ENCODE measurements at places on chromosomes 6 and 20.

DNA sequence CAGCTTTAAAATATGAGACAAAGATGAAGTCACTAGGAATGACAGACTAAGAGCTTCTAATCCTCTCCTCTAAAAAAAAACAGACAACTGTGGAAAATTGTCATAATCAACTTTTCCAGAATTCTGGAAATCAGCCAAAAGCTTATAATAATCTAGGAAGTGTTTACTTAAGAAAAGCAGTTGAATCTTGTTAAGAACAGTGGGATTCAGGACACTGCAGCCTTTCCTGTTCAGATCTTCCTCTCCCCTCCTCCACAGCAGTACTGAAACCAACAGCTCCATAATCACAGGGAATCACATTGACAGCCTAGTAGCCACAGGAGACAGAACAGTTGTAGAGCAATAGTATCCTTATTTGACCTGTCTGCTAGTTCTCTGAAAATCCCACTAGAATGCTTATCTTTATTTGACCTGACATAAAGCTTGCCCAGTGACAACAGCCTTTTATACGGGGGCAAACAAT, 41.6 kb downstream of the IBTK start:
- DNase-seq: no peak

GRCh38 chr6:137995371-137995770, 111.8 kb downstream of the PERP start:
- no peak for DNase-seq

DNA sequence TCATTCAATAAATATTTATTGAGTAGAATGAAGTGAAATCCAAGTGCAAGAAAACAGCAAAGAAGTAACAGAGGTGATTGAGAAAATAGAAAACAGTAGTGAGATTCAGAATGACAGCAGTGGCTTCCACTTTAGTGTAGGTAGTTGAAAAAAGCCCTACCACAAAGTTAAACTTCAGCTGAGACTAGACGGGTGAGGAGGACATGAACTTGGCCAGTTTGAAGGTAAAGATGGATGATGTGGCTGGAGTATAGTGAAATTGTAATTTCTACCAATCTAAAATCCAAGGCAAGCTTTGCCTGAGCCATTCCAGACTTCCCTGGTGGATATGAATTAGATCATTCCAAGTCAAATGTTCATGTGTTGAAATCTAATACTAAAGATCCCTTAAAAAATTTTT, 32.6 kb upstream of the AHI1 start:
- no peak for DNase-seq

DNA sequence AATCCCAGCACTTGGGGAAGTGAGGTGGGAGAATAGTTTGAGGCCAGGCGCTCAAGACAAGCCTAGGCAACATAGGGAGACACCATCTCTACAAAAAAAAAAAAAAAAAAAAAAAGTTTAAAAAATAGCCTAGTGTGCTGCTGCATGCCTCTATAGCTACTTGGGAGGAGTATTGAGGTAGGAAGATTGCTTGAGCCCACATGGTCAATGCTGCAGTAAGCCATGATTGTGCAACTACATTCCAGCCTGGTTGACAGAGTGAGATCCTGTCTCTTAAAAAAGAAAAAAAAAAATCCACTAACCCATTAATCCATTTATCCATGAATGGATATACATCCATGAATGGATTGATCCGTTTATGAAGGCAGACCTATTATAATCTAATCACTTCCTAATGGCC, 1064.6 kb upstream of the EYS start:
- no peak for DNase-seq

- no peak for DNase-seq
Observed at GRCh38 chr20:37518606-37519507, 2.2 kb upstream of the NNAT start.

DNA sequence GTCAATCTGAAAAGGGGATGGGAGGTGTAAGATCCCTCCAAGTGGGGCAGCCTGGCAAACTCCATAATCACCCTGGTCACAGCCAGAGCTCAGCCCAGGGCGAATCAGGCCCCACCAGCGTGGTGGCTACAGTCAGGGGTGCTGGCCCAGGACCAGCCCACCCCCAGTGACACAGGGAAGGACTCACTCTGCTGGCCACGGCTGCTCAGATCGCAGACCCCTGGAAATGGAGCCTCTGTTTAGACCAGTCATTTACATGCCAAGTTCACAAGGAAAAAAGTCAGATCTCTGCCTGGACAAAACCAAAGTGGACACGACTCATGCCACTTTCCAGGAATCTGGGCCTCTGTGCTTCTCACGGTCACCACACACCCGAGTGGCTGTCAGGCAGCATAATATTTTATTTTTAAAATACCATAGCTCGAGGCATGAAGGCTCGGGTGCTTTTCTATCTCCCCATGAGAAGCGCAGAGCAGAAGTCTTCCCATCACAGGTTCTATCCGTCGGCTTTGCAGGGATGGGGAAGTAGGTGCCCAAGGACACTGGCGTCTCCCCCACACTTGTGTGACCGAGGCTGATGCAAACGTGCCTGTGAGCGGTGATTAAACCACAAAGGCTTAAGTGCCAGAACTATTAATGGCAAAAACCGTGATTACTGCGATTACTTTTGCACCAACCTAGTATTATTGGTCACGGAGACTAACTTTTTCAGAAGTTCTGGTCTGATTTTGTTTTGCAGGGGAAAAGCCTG, 13.0 kb downstream of the PXDC1 start:
- DNase-seq: no peak

DNA sequence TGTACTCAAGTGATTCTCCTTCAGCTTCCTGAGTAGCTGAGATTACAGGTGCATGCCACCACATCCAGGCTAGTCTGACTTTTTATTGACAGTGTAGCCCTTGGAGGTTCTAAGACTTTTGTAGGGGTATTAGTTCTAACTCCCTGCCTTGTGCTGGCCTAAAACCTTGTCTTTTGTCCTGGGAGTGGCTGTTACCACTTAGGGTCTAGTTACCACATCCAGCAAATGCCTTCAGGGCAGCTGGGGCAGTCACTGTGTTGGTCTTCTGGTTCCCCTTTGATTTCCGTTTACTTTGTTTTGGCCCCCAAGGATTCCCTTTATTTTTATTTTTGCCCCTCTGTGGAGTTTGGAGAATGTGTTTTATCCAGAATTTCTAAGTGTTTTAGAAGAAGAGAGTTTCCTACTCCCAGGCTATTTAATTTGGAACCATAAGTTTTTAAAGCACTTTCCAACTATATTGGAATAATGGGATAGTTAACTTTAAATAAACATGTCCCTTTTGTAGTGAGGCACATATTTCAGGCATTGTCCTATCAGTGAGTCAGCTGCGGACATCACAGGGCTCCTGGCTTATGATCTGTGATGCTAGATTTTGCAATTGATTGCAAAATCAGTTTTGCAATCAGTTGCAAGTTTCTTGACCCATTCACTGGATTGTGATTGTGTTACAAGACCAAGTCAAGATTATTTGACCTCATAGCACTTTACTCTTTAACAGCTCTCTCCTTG, 25.0 kb downstream of the IL22RA2 start:
- DNase-seq: no peak

DNA sequence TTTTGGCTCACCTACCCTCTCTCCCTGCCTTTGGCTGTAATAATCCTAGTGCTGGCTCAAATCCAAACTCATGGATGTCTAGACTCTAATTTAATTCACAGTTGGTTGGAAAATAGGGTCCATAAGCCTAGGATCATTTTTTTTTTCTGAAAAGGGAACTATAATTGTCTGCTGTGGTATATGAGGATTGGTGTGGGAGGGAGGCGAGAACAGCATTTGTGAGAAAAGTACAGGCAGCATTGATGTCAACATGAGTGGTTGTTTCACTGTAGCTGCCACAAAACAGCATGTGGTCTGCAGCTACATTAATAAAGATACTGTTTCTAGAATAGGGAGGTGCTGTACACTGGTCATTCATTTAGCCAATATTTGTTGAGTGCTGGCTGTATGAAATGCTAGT, 18.6 kb upstream of the POLR1H start:
- no peak for DNase-seq

- no peak for DNase-seq
Observed at GRCh38 chr6:113457198-113457597, 399.9 kb upstream of the MARCKS start.
